Calu3 (cell line): ENCODE measurements at places on chromosomes 3 and 15.

GRCh38 chr15:94122516-94122915 is 108.8 kb upstream of the MCTP2 start:
- no peak for DNase-seq

- no peak for DNase-seq
Observed at GRCh38 chr15:37099319-37100108, 835 bp downstream of the MEIS2 start.

GRCh38 chr3:151568184-151568583 is 107.3 kb upstream of the IGSF10 start:
- DNase-seq: no peak

DNA sequence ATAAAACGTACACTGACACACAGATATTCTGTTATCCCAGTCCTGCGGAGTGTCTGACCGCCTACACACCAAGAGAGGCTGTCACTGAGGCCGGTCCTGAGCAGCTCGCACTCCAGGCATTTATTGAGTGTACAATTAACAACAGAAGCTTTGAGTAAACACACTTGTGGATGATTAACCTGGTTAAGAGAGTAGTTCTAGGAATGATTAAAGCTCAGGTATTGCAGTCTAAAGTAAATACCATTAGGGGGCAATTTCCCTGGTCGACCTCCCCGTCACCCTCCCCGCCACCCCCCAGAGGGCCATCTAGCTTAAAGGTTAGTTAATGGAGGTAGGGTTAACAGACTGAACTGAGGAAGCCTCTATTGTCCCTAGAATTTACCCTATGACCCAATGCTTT is 1278.5 kb downstream of the NSUN3 start:
- peak; percentile 51 for DNase-seq

GRCh38 chr3:38031022-38031994 is 1.9 kb upstream of the PLCD1 start:
- peak; percentile 77 for DNase-seq

DNA sequence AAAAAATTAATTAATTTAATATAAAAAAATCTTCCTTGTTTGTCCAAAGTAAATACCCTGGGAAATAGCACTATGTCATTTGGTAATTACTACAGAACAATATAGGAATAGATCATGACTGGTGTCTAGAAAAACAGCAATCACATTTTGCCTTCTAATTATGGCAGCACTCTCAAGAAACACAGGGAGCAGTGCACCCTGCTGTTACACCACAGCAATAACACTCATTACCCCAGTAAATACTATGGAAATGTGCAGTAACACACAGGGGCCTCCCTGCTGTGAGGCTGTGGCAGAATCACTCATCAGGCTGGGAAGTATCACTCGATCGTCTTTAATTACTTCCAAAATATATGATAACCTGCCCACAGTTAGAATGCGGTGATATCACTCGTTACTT is 646.0 kb downstream of the TUSC7 start:
- DNase-seq: peak; percentile 27

- DNase-seq: no peak
Observed at GRCh38 chr3:99330281-99330680, 308.1 kb upstream of the COL8A1 start.

GRCh38 chr15:23497710-23498111 is 50.7 kb upstream of the GOLGA6L2 start:
- no peak for DNase-seq

GRCh38 chr3:10021856-10022775 is 4.1 kb upstream of the FANCD2 start:
- no peak for DNase-seq

DNA sequence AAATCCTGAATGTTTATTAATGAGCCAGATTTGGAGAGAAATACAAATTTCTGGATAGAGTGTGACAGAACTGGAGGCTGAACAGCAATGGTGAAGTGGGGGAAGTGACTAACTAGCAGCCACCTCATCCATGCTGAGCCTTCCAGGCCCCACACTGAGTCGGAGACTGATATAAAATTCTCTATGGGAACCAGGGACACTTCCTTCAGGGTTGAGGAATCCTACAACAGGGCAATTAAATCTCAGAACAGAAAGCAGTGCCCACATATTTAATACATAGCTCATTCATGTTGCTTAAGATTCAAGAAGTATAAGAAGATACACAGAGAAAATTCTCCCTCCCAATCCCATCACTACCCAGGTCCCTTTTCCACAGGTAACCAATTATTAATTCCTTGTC is 49.3 kb downstream of the HACD2 start:
- DNase-seq: no peak

DNA sequence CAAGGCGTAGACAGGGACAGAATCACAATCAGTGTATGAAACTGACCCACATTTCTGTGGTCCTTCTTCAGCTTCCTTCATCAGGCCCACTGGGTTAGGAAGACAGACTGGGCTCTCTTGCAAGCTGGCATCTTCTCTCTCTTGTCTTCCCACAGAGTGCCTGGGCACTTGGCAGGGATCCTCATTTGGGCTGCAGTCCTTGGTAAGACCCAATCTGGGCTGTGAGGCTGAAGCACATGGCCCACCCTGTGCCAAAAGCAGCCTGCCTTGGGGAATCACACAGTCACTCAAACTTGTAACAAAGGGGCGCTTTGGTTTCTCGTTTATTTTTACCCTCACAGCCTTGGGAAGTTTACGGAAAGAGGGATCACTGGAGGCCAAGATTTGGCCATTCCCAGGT is 8.2 kb upstream of the EPHB3 start:
- DNase-seq: no peak

GRCh38 chr3:70250492-70250891 is 61.9 kb downstream of the MDFIC2 start:
- no peak for DNase-seq

DNA sequence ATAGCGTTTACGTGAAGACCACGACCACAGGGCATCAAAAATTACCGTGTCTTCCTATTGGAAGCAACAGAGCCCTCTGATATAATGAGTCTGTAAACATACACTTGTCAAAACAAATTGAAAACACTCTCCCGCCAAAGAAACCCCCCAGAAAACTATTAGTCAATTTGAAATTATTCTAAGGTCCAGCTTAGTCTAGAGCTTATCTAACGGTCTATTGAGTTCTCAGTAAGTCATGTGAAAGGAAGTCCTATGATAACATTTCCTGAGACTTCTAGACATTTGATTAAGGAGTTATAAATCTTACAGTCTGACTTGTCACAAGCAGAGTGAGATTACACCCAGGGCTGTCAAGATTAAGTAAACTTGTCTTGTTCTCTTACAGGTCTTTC is 356.3 kb downstream of the FOXP1 start:
- no peak for DNase-seq

DNA sequence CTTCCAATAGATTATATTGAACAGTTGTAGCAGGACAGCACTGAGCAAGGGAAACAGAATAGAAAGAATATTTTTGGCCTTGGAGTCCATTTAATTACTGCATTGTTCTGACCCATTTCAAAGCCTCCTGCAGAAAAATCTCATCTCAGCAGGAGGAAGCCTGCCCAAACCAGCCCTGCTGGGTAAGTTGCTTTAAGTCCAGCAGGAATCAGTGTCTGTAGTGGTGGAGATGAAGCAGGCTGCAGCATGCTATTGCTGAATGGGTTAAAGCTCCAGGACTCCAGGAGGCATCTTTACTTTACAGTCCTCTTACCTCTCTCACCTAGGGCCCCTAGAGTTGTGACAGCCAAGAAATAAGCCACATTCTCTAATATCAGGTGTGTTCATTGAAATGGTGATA is 380.3 kb upstream of the THBS1 start:
- DNase-seq: no peak

DNA sequence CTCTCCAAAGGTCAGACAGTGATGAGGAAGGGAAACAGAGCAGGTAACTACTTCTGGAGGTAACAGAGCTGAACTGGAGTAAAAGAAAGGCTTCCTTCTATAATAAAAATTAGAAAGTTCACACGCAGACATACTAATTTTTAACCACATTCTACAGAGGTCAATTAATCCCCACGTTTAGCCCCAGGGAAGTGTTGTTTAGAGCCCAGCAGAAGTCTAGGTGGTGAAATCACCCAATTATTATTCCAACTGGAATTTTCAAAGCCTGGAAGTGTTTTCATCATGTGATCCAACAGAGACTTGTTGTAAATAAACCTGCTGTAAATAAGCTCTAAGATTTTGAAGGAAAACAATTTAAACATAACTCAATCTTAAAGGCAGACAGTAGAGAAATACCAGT is 6.8 kb downstream of the ALDH1A2 start:
- no peak for DNase-seq
